ENCODE measurements at places on chromosomes 1 and 21.

- no peak for DNase-seq
Observed at GRCh38 chr1:218701131-218701530, 356.0 kb downstream of the TGFB2 start.

DNA sequence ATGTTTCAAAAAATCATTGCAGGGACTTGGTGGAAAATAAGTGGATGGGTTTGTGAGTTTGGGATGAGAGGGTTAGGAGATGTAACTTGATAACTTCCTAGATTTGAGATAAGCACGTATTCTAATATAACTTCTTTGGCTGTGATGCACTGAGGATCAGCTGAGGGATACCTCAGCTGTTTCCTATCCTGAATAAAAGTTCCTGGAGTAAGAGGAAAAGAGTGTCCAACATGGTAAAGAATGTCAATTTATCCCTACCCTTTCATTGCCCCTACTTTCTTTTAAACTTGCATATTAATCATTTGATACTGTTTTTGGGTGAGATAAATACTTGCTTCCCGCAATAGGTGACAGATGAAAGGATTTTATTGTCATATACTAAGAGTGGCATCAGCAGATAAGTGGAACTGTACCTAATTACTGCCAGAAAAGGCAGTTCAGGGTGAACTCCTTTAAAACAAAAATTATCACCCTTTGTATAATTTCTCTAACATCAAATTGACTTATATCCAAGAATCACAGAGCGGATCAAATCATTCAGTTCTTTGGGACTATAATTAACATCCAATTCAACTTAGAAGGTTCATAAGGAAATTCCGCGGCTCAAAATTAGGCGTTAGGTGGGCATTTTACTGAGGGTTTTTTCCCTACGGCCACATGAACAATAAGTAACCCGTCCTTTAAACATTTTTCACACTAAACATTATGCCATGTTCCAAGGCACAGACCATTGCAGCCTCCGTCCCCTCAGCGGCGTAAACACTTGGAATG lies 1.4 kb upstream of the SUCO start:
- DNase-seq = no peak

DNA sequence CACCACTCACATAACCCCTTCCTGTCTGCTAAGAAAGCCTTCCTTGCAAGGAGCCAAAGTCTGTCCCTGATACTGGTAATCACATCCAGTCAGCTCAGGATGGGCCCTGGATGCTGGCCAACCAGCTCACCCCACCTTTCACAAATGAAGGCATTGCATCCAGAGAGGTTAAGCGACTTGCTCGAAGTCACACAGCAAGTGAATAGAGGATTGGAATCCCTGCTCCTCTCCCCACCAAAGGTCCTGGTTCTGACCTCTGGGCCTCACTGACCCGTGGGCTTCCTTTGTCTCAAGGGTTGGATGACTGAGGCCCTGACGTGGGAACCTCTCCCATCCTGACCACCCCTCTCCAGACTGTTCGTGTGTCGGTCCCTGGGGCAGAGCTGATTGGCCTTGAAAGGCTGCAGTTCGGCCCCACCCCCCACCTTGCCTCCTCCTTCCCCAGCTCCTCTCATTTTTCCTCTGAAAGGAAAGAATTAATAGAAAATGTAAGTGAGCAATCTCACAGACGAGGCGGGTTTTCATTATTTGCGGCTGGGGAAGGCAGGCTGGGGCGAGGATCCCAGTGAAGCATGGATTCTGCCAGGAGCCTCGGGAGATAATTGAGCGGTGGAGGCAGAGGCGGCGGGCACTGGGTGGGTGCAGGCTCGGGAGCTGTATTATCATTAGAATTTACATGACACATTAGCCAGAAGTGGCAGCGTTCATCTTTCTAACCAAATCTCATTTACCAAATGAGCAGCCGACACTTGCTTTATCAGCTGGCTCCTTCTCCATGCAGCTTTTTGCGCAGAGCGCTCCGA lies 101.5 kb upstream of the CSF3R start:
- no peak for DNase-seq

GRCh38 chr1:1178794-1179331 lies 5.2 kb downstream of the TTLL10 start:
- DNase-seq = no peak
